ENCODE measurements at places on chromosomes 11 and 22.

DNA sequence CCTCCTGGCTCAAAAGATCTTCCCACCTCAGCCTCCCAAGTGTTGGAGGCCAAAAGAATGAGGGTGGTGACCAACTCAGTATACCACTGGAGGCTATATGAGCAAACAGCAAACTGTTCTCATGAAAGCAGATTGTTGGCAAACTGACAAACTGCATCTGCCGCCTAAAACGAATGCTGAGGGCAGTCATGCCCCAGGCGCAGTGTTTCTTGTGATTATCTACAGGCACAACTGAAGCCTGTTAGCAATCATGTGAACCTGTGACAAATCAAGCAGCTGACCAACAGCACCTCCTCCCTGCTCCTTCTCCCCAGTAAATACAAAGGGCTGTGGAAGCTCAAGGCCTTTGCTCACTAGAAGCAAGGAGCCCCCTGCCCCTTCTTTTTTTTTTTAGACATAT lies 47.8 kb downstream of the BTBD10 start:
- DNase-seq, result no peak

DNA sequence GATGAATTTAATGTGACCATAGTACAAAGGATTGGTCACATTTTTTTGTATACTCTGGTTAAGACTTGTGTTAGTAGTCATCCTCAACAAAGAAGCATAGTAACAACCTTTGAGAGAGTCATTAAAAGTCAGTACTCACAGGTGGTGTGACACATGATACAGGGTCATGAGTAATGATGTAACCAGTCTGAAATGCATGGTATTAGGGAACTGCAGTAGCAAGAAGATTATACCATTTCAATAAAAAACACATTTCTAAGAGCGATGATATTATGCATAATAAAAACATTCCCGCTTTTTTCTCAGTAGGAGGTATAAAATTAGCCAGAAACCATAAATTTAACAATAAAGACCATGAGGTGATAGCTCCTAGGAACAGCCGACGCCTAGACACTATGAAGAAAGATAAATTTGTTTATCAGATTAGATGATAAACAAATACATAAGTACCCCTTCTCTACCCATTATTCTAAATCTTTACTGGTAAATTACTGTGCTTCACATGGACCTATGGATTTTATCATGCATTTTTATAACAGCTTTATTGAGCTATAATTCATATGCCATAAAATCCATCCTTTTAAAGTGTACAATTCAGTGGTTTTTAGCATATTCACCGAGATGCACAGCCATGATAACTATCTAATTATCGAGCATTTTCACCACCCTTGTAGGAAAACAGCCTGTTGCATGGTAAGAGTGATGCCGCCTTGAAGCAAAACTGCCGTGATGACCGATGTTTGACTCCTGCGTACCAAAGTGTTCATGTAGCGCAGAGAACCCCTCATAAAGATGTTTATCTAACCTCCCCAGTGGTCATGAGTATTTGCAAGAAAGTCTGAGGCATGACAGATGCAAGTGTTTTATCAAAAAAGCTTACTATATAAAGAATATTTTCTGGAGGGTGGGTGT lies 41.8 kb downstream of the TMPRSS5 start:
- no peak for DNase-seq

DNA sequence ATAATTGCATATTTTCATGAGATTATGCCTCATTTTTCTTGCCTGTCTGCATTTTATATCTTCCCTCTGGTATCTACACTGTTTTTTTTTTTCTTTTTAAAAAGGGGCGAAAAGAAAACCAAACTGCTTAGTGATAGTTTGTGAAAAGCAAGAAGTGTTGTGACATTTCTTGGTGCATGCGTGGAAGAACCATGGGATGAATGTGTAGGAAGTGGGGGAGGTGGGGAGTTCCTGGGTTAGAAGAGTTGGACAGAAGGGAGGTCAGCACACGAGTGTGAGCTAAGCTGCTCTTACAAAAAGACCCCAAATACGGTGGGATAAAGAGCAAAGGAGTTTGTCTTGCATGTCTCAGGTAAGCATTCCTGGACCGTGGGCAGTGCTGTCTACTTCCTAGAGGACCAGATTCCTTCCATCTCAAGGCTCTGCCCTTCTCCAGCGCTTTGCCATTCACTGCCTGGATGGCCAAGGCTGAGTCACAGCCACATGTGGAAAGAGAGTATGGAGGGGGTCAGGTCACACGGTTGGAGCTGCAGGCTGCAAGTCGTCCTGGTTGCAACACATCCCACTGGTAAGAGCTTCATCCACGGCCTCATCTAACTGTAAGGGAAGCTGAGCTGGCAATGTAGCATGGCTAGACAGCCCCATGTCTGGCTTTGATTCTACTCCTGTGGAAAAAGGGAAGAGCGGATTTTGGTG lies 300.6 kb downstream of the DDX10 start:
- DNase-seq, result no peak

- no peak for DNase-seq
Observed at GRCh38 chr11:115409691-115410220, 94.5 kb downstream of the CADM1 start.

DNA sequence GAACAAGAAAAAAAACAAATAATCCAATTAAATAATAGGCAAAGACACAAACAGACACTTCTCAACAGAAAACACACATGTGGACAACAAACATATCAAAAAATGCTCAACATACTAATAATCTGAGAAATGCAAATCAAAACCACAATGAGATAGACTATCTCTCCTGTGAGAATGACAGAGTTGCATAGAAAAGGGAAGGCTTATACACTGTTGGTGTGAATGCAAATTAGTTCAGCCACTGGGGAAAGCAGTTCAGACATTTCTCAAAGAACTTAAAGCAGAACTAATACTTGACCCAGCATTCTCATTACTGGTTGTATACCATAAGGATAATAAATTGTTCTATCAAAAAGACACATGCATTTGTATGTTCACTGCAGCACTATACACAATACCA lies 637.8 kb upstream of the LUZP2 start:
- no peak for DNase-seq
